Sigmoid colon (tissue), 7 donors: ENCODE measurements at places on chromosomes 11 and 22. TPM values are rescaled to one million over a fixed set of nuclear protein-coding genes. Genes with fewer than 3 reads are reported as not detected.

FADS2 gene
- polyA plus RNA-seq, result 50.2 TPM

MMP7 gene
- polyA plus RNA-seq, result 11.8 TPM

CDC42BPG gene
- polyA plus RNA-seq, result 39.8 TPM

CFAP300 gene
- polyA plus RNA-seq, result 1.6 TPM

CALCA gene
- polyA plus RNA-seq, result 1.2 TPM

LMNTD2 gene
- 3.5 TPM for polyA plus RNA-seq

RIMBP3B gene
- not detected for polyA plus RNA-seq

- peak; percentile 96 for DNase-seq
These were observed 80.7 kb upstream of the PPARA start for GRCh38 chr22:46069521-46070214.

DNA sequence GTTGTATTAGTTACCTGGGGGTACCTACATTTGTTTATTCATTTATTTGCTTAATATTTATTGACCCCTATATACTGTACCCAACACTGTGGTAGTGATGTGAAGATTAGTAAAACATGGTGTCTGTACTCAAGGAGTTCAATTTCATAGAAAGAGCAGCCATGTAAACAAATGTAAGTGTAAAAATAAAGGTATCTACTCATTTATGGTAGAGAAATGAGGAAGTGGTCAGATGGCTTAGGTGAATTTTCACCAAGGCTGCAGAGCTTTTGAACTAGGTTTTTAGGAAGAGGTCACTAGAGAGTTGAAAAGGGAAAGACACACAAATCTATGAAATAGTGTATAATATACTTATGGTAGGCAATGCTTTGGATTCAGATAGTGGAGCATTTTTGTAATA lies 11.1 kb downstream of the CTR9 start:
- no peak for DNase-seq

DNA sequence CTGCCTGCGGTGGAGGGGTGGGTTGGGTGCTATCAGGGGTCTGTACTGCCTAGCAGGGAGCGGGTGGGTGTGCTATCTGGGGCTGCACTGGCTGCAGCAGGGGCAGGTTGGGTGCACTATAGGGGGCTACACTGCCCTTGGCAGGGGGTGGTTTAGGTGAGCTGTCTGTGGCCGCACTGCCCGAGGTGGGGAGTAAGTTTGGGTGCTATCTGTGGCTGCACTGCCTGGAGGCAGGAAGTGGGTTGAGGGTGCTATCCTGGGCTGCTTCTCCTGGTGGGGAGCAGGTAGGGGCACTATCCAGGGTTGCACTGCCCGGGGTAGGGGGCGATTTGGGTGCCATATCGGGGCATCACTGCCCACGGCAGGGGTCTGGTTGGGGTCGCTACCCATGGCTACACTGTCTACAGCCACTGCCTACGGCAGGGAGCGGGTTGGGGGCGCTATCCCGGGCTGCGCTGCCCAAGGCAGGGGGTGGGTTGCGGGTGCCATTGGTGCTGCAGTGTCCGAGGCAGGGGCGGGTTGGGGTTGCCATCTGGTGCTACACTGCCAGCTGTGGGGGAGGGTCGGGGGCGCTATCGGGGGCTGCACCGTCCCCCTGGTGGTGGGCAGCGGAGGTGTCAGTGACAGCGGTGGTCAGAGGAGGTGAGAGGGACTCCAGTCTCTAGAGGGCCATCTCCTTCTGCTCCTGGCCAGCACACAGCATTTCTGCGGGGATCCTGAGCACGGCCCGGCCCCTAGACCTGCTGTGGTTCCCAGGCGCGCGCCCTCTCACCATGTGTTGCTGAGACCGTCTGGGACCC lies 1.3 kb upstream of the RFPL2 start:
- no peak for DNase-seq

DNA sequence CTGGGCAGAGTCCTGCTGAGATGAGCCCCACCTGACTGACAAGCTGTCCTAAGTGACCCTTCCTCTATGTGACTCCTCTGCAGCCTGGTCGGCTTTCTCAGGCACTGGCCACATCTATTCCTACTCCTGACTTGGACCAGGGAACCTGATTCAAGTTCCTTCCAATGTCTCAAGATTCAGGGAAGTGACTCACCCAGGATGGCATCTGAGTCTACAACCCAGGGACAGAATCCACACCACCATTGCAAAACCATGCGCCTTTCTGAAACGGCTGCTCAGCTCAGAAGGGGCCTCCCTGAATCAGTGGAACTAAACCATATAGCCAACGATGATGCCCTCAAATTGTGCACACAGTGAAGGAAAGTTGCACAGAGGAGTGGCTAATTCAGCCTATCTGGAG lies 63.9 kb upstream of the CSNK2A3 start:
- no peak for DNase-seq

DNA sequence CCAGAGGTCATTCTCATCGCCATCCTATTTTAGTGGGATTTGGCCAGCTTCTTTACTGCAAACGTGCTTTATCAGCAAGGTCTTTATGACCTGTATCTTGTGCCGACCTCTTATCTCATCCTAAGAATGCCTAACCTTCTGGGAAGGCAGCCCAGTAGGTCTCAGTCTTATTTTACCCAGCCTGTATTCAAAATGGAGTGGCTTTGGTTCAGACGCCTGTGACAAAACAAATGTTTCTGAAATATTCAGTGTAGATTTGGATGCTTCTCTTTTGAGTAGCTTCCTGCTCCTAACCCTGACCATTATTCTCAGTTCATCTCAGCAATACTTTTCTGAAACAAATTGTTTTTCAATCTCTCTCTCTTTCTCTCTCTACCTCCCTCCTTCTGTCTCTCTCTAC lies 60.1 kb downstream of the TRIM44 start:
- DNase-seq, result no peak

DNA sequence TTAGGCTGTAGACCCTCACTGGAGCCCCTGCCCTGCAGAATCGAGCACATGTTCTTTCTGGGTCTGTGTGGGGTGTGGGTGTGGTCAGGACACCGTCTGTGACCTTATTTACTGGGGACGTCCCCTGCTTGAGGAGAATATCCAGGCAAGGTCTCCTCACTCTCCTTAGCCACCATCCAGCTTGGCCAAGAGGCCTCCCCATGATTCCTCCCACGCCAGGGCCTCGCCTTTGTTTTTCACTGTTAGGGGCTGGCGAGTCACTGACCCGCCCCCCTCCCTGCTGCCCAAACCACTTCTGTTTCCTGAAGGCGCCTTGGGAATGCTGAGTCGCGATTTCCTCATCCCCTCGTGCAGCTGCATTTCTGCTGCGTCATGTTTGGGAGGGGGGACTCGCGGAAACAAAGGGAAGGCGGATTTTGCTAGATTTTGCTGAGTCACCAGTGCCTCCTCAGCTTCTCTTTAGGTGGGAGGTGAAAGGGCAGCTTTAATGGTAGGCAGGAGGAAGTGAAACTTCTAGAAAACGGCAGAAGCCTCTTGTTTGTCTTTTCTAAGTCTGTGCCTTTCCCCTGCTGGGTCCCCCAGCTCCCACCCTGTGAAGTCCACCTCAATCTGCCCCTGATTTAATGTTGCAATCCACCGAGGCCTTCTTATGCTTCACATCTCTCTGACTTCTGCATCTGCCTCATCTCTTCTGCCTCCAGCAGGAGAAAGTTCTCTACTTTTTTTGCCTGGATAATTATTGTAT lies 4.0 kb upstream of the HMOX1 start:
- peak; percentile 98 for DNase-seq

DNA sequence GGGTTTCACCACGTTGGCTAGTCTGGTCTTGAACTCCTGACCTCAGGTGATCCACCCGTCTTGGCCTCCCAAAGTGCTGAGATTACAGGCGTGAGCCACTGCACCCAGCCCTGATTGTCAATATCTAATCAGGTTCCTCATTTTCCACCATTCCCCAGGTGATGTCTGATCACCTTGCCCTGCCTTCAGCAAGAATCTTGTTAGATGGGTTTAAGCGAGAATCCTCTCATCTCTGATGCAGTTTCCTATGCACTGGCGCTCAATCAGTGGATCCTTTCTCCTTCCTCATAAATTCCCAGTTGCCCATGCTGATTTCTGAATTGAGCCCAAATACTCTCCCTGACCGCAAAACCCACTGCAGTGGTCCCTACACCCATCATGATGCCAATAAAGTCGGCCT lies 664 bp upstream of the ZC3H7B start:
- DNase-seq, result no peak

DNA sequence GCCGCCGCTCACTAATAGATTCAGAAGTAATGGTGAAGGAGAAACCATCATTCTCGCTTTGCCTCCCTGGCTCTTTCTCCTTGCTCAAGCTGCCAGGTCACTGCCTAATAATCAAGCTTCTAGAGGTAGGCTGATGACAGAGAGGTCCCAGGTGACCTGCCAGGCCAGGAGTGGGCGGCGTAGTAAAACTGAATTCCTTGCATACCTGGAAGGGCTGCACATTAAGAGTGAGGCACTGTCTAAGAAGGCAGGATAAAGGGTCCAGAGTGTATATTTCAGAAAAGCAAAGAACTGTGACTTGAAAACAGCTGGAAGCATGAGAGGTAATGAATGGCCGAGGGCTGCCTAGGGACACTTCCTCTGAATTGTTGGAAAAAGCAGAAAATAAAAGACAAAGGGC lies 4.1 kb downstream of the SYT13 start:
- no peak for DNase-seq

DNA sequence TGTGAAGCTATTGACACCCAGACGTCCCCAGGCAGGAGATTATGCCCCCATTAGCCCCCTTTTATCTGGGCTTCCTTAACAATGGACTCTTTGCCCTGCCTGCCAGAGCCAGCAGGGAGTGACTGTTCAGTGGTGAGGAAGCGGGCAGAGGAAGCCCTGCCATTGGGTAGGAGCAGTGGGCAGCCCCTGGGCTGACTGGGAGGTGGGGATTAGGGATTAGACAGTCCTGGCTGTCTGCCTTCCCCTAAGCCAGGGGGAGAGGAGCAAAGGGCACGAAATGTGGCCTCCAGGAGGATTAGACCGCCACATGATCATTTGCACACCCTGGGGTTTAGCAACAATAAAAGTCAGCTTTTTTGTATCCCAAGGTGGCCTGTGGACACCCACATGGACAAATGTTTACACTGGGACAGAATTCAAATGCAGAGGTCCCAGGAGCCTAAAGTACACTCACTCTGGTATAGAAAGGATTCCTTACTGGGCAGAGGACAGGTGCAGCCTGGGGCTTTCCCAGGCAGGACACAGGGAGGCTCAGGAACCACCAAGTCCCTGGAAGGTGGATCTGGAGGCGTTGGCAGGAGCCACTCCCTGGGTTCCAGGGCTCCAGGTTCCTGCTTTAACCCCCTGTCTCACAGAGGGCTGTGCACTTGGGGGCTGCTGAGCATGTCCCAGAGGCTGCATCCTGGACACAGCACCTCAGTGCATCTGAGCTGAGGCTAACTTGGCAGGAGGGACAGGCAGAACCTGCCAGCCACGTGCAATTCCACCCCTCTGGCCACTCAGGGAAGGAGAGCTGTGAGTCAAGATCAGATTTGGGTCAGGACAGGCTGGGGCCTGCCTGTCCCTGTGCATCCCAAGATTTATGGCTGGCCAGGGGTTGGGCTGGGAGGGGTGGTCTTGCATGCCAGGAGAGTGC lies 2.1 kb downstream of the PNPLA3 start:
- no peak for DNase-seq

DNA sequence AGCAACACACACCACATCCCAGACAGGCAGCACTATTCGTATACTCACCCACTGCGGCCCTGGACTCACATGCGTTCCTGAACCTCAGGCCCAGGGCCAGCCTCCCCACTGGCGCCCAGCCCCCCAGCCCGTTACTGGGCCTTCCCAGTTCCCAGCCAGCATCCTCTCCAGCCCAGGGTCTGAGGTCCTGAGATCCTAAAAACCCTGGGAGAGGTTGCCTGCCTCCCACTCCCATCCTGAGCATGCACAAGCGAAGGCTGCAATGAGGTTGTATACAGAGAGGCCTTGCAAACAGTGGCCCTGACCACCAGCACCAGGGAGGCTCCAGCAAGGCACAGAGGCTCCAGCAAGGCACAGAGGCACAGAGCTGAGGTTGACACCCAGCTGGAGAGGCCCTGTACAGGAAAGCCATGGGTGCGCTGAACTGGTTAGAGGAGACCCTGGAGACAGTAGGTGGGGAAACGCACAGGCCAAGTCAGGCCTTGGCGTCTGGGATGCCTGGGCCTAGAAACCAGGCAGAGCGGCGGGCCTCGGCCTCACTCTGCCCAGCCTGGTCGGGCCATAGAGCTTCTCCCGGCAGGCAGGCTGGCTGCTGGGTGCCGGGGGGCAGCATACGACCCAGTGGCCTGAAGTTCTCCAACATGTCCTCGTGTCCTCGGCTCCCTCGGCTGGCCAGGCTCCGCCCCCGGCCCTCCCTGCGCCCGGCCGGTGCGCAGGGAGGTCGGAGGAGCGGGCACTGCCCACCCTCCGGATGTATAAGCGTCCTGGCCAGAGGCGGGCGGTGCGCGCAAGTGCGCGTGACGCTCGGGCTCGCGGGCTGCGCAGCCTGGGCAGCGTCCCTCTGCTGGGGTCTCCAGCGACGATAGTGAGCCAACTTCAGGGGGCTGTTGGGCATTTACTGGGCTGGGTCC lies 2.3 kb upstream of the TBX1 start:
- no peak for DNase-seq

- DNase-seq, result peak; percentile 95
These were observed 49.5 kb downstream of the OR4D9 start for GRCh38 chr11:59560702-59561473.

GRCh38 chr22:46099740-46100139 lies 50.6 kb upstream of the PPARA start:
- DNase-seq, result no peak

DNA sequence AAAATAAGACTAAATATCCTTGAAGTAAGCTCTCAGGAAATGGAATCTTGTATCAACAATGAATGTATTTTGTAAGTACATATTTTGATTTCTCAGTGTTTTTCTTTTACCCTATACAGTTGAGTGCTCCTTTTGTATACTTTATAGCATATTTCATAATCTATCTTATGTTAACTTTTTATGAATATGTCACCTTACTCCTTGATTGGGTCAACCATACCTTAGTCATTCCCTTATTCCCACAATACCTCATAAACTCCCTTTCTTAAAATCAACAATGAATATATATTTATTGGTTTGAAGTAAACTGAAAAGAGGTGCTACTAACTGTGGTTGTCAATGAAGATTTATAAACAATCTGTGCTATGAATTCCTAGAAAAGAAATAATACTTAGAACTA lies 686.2 kb downstream of the METTL15 start:
- DNase-seq, result no peak

DNA sequence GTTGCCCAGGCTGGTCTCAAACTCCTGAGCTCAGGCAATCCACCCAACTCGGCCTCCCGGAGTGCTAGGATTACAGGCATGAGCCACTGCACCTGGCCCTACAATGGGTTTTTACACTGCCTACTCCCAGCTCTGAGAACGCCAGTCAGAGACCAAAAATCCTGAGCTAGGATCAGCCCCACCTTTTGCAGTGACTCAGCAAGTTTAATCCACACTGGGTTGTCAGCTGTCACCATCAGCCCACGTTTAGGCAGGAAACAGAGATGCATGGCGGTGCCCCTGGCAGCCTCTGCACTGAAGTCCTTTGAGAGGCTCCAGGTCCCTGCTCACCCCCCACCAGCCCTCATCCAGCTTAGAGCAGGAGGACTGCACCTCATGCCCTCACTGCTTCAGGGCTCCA lies 117.6 kb downstream of the ARHGAP8 start:
- DNase-seq, result no peak
